Skin of body (tissue), 3 donors: ENCODE measurements at places on chromosomes 11 and 22. TPM values are rescaled to one million over a fixed set of nuclear protein-coding genes. Genes with fewer than 3 reads are reported as not detected.

The ZNF195 gene
- 15.8 TPM for total RNA-seq

The OR8G1 gene
- total RNA-seq: not detected

The DBX1 gene
- total RNA-seq: not detected

The CCDC34 gene
- 12.1 TPM for total RNA-seq

The MPPED1 gene
- 5.3 TPM for total RNA-seq

The DHCR7 gene
- total RNA-seq: 34.5 TPM

The APOBEC3H gene
- not detected for total RNA-seq

The FGF4 gene
- not detected for total RNA-seq

The OPCML gene
- 0.49 TPM for total RNA-seq

The CAPRIN1 gene
- total RNA-seq: 162 TPM

The MB gene
- 21.4 TPM for total RNA-seq

The MISFA gene
- 2.6 TPM for total RNA-seq

The KRTAP5-3 gene
- total RNA-seq: 1.3 TPM

The UBQLNL gene
- 0.49 TPM for total RNA-seq

The PKNOX2 gene
- total RNA-seq: 4.0 TPM

The SLC6A5 gene
- not detected for total RNA-seq

The MUC6 gene
- total RNA-seq: under 0.01 TPM

The TMEM121B gene
- total RNA-seq: 0.39 TPM

The DEUP1 gene
- 0.59 TPM for total RNA-seq

The GRM5 gene
- 0.20 TPM for total RNA-seq

The MOGAT2 gene
- 9.6 TPM for total RNA-seq

The RPLP2 gene
- total RNA-seq: 391 TPM

The ALX4 gene
- 3.7 TPM for total RNA-seq

The TNNT3 gene
- 428 TPM for total RNA-seq

The POU2AF3 gene
- 1.4 TPM for total RNA-seq

The ASCL2 gene
- 1.7 TPM for total RNA-seq

The TRIM64C gene
- total RNA-seq: not detected

The ROM1 gene
- 1.5 TPM for total RNA-seq

The CHID1 gene
- 29.3 TPM for total RNA-seq

The PHLDA2 gene
- total RNA-seq: 4.2 TPM

The OMP gene
- total RNA-seq: not detected

The OR4S2 gene
- not detected for total RNA-seq

The KDM4D gene
- total RNA-seq: 0.59 TPM

The MAJIN gene
- not detected for total RNA-seq

The GSTT2B gene
- total RNA-seq: 0.89 TPM

The DDI1 gene
- not detected for total RNA-seq

The GGT5 gene
- total RNA-seq: 2.6 TPM

The IGLL1 gene
- total RNA-seq: 0.39 TPM

The SEPTIN5 gene
- total RNA-seq: 33.7 TPM

The PGA5 gene
- 0.39 TPM for total RNA-seq

The GPR83 gene
- 0.10 TPM for total RNA-seq

The MRGPRE gene
- not detected for total RNA-seq

The MSANTD4 gene
- 20.6 TPM for total RNA-seq

The OR5P2 gene
- total RNA-seq: not detected

The APOA1 gene
- total RNA-seq: 1.6 TPM
